Activated naive CD8-positive, alpha-beta T cell treated with anti-CD3 and anti-CD28 coated beads, Interleukin-2, amount 10 ng/mL, durations not matched to agents 7 days and 5 days (primary cell): ENCODE measurements at places on chromosomes 16 and 17. TPM values are rescaled to one million over a fixed set of nuclear protein-coding genes. Genes with fewer than 3 reads are reported as not detected.

Gene YBX2
- 1.2 TPM for total RNA-seq

Gene UTS2R
- not detected for total RNA-seq

Gene STH
- total RNA-seq: not detected

Gene CCL4L2
- total RNA-seq: 4.0 TPM

Gene COG8
- 43.9 TPM for total RNA-seq

Gene MPV17L
- total RNA-seq: not detected

Gene MYH2
- total RNA-seq: not detected

Gene CCDC144A
- 4.8 TPM for total RNA-seq

Gene NLRC3
- total RNA-seq: 97.4 TPM

Gene TMED6
- 2.2 TPM for total RNA-seq
